ENCODE measurements at places on chromosomes 5 and 9.

- DNase-seq = no peak
Measured at GRCh38 chr9:16315720-16316119, 554.8 kb downstream of the BNC2 start.

GRCh38 chr9:114429488-114429887, 41.7 kb upstream of the AKNA start:
- DNase-seq = no peak

DNA sequence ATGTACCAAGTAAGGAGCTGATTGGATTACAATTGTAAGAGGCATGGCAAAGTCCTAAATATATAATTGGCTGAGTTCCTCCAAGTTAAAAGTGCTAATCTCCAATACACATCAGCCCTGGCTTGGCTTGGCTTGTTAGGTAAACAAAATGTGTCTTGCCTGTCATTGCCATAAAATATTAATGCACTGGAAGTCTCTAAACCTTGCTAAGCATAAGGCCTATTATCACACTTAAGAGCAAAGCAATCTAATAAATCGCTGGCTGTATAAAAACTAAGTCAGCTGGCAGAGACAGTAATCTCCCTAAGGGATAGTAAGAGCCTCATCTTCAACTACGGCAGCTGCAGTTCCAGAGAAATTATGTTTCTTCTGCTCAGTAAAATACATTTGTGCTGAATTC, 418.6 kb upstream of the GRAMD2B start:
- DNase-seq = no peak

GRCh38 chr5:122121479-122122465, 7.6 kb upstream of the ZNF474 start:
- DNase-seq = no peak

DNA sequence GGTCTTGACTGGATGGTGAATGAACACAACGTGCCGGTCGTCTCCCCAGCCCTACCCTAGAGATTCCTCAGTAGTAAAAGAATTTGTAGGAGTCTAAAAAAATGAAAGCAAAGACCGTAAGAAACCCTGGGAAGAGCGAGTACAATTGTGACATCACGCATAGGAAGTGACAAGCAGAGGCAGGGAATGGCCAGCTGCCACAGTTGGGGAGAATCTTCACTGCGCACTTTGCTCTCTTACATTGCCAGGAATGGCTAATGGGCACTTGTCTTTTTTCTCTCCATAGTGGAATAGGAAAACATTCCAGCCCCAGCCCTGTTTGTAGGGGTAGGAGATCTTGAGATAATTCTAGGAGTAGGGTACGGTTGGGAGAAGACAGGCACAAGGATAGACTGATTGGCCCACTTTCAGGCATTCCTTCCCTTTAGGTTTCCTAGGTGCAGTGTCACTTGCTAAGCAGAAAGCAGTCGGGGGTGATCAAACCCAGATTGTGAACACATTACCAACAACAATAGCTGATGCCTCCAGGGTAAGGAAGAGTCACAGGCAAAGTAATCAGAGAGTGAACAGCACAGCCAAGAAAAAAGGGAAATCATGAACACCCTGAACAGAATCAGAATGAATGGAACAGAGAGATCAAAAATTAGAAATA, 302.7 kb downstream of the MAN2A1 start:
- no peak for DNase-seq

GRCh38 chr5:16411741-16412455, 53.7 kb downstream of the ZNF622 start:
- no peak for DNase-seq

- no peak for DNase-seq
Measured at GRCh38 chr5:34652466-34652865, 3.7 kb upstream of the RAI14 start.

- no peak for DNase-seq
Measured at GRCh38 chr5:156913719-156914370, 49.2 kb downstream of the TIMD4 start.

All from inflammatory macrophage (primary cell).